GM23248 (cell line): ENCODE measurements at places on chromosomes 4 and X.
A peak's percentile ranks its signal among the peaks of the same experiment; 100 is the strongest.

- no peak for DNase-seq
Observed at GRCh38 chr4:1365271-1366178, 18.5 kb downstream of the UVSSA start.

GRCh38 chr4:105352826-105353225 lies 121.0 kb downstream of the PPA2 start:
- peak; percentile 20 for DNase-seq

- no peak for DNase-seq
Observed at GRCh38 chrX:44173219-44173618, 170.3 kb downstream of the EFHC2 start.

DNA sequence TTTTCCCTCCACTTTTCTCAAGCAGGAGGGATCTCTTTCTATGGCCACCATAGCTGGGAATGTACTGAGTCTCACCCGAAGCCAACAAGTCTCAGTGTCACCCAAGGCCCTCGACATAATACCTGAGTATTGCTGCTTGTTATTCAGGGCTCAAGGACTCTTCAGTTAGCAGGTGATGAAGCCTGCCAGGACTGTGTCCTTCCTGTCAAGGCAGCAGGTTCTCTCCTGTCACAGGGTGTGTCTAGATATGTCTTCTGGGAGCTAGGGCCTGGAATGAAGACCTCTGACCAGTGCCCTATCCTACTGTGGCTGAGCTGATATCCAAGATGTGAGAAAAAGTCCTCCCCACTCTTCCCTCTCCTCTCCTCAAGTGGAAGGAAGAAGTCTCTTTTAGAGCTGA lies 391.0 kb upstream of the DIPK2B start:
- DNase-seq, result no peak

GRCh38 chrX:119181491-119181890 lies 53.9 kb upstream of the KIAA1210 start:
- peak; percentile 51 for DNase-seq
